ENCODE measurements at places on chromosomes 13 and 19.

DNA sequence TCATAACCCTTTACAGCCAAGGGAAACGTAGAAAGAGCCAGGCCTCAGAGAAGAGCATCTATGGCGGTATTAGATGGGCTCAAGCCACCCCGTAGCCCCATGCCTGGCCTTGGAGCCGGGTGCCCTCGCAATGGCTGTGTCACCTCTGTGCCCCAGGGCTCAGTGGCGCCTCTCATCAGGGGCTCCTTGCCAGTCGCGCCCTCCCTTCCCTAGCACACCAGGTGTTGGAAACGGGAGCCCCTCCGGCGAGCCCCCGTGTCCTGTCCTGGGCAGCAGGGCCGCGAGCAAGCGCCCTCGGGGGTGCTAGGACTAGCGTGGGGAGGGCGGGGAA lies 453 bp downstream of the ZNF256 start:
- DNase-seq: no peak

- DNase-seq: no peak
Observed at GRCh38 chr19:23901360-23901759, 13.3 kb upstream of the ZNF726 start.

DNA sequence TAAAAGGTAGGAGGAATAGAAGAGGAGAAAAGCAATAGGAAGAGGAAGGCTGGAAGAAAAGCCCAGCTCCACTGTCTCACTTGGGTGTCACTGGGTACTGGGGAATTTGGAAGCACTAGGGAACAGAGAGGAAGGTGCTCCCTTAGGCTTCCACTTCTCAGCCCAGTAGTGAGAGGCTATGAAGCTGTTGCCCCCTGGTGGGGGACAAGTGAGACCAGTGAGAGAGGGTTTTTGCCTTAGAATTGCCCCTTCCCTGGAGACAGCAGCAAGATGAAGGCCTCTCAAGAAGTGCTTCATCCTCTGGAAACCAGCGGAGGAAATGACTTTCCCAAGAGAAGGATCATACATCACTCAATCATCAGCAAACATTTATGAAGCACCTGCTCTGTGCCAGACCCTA lies 4.7 kb upstream of the ZNF606 start:
- DNase-seq: no peak

DNA sequence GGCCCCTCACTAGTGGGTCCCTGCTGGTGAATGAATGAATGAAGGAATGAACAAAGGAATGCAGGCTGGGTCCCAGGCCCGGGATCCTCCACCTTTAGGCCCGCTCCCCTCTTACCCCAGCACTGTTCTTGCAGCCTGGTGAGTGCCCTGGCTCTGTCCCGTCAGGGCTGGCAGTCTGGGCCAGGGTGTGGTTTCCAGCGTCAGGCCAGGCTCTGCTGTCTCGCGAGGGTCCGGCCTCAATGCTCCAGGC lies 317 bp downstream of the LYL1 start:
- DNase-seq: no peak

GRCh38 chr13:90793261-90793820 lies 554.1 kb upstream of the MIR17HG start:
- no peak for DNase-seq

Measured in Kasumi-1 (cell line).